ENCODE measurements at places on chromosomes 1 and 21.
A peak's percentile ranks its signal among the peaks of the same experiment; 100 is the strongest.

DNA sequence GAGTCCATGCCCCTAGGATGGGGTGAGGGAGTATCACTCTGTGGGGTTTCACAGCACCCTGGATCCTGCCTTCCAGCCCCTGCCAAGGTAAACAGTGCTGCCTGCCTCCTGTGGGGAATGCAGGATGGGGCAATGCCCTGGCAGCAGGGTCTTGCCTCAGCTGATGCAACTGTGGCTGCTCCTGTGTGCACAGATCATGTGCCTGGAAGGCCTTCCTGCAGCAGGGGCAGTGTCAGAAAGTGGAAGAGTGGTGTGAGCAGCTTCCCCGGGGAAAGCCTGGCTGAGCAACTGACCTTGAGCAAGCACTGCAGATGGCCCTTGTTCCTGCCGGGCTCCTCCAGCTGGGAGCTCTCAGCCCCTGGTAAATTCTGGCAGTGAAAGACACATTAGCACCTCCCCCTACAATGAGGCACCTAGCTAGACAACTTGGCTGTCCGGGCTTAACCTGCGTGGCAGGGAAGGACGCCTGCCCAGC, 9.9 kb downstream of the TOR3A start:
- no peak for DNase-seq

- peak; percentile 4 for DNase-seq
Observed at GRCh38 chr1:167722152-167722869, 529 bp downstream of the MPZL1 start.

DNA sequence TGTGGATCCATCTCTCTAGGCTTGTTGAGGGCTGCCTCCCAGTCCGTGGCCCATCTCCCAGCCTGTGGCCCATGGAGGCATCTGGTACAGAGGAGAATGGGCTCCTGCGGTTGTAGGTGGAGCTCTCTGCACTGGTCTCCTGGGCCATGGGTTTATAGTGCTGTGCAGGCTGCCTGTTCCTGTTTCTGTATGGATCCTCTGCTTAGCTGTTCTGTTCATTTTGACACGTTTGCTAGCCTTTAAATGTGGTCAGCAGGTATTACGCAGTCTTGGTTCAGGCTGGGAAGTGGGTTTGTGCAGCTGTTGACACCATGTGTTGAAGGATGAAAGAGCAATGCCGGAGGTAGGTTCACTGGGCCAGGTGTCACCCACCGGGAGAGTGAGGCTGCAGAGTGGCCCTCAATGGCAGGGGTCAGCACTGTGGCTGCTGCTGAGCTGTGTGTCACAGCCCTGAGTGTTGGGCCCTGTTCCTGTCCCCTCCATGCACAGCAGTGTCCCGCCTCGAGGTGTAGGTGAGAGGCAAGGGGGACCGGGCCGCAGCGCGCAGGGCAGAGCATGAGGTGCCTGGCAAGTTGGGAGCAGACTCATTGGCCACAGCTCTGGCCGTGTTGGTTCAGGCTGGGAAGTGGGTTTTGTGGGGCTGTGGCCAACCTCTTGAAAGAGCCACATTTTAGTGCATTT, 39.0 kb downstream of the SNAP47 start:
- no peak for DNase-seq

DNA sequence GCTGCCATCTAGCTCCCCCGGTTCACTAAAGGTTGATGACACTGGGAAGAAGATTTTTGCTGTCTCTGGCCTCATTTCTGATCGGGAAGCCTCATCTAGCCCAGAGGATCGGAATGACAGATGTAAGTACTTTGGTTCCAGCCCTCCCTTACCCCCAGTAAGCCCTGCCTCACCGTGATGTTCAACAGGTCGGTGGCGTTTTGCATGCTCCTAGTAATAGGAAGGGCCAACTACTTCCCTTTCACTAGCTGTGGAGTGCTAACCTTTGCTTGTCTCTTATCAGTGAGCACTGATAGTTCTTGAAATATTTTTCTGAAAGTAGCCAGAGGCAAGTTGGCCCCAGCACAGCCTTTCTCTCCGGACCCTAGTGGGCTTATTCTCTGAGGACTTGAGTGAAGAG, 7.5 kb downstream of the RNF220 start:
- no peak for DNase-seq

GRCh38 chr1:171699531-171699930, 42.3 kb downstream of the VAMP4 start:
- DNase-seq, result no peak

DNA sequence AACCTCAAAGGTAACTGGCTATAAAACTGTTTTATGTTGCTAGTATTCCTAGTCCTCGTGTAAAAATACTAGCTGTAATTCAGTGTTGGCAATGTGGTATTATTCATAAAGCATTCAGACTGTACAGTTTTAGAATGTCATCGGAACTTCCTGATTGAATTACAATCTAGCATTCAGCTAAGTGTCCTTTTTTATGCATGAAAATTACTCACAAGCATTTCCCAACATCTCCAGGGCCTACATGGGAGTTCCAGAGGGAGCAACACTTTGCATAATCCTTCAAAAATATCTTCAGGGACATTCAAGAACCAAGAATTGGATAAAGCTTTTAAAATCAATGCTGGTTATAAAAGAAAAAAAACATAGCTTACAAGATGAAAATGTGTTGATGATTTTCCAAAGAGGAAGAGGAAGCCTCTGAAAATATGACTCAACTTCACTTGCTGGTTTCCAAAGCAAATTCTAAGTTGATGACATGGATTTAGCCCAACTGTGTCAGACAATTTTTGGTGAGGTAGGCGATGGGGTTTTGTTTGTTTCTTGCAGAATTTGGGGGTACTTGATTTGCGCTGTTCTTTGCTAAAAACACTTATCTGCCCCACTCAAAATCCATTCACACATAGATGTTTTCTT, 137.8 kb downstream of the SLC44A5 start:
- no peak for DNase-seq

DNA sequence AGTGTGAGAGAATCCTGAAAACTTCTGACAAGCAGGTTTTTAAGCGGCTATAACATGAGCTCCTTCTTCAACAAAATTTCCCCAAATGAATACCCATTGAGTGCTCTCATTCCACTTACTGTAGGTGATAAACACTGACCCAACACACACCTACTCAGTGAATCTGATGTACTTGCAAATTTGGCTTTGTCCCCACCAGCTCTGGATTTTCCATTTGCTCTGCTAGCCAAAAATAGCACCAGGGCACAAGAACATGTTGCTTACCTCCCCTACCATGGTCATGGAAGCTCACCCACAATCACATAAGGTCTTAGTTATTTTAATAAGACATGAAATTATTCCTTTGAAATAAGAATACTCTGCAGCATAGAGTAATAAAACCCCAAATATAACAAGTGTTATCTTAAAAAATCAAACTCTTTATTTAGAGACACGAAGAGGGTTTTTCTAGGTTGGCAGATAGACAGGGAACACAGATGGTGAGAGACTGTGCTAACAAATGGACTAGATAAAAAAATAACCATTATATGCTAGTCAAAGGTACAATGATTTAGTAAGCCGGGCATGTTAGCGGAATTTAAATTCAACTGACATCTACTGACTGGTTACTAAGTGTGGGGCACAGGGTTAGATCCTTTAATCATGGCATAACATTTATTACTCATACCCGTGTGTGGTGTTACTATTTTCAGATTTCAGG, 291.9 kb downstream of the KCNH1 start:
- no peak for DNase-seq

DNA sequence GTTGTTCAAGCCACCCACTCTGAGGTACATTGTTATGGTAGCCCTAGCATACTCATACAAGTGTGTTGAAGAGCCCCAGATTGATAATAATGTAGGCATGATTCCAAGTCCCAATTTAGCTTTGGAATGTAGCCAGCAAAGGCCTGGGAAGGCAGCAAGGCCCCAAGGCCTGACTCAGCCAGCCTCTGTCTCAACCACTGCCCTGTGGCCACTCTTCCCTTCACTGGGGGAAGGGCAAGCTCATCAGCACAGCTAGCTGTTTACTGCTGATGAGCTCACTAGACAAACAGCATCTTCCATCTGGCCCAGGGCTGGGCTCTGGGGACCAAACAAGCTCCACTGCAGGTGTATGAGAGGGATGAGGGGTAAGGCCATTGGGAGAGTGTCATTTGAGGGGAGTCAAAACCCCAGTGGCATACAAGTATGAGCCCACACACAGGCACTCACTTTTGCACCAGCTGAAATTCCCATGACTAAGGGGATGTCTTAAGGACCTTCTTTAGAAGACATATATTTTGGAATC, 2.2 kb upstream of the IRF6 start:
- DNase-seq, result no peak

GRCh38 chr1:201912832-201913231, 24.1 kb downstream of the SHISA4 start:
- no peak for DNase-seq

DNA sequence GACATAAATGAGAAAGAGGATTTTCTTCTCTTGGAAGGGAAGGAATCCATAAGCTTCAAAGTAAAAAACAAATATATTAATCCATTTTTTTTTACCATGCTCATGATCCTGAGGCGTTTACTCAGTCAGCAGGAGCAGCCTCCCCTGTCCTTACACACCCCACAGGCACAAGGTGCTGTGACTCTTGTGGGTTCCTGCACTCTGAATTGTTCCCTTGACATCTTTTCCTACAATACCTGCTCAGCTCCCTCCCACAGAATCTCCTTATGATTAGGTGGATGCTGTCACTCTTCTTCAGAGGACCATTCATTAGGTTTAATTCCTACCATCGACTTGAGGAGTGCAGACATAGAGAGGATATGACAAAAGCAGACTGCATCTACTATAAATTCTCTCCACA, 10.1 kb upstream of the PSRC1 start:
- DNase-seq, result no peak

DNA sequence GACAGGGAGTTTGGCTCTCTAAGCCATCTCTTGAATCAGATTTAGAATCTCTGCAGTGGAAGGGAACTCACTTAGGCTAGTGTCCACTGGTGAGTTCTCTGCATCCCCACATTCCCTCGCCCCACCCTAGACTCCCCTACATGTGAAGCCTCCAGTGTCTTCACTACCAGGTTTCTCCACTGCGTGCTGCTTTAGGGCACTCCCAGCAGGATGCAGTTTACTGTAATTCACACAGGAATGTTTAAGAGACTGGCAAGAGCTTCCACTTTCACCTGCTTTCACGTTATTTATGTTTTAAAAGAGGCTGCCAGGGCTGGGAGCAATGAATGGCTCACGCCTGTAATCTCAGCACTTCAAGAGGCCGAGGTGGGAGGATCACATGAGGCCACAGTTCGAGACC, 60.2 kb downstream of the KAZN start:
- DNase-seq, result no peak

DNA sequence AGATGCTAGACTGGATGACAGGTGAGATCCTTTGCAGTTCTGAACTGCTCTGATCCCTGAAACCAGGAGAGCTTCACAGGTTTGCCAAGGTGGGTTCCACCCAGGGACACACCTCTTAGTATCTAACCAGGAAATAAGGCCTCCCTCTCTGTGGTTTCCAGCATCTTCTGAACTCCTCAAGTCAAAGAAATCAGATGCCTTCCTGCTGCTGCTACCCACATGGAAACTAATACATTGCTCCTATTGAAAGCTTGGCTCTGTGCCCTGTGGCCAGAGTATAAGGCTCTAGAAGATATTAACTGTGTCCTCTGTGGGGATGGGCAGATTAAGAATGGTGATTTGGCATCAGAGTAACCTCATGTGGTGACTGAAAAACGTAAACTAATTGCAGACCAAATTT, 75.0 kb upstream of the MRPS6 start:
- no peak for DNase-seq

GRCh38 chr1:51575406-51576084, 41.3 kb upstream of the OSBPL9 start:
- DNase-seq, result no peak

DNA sequence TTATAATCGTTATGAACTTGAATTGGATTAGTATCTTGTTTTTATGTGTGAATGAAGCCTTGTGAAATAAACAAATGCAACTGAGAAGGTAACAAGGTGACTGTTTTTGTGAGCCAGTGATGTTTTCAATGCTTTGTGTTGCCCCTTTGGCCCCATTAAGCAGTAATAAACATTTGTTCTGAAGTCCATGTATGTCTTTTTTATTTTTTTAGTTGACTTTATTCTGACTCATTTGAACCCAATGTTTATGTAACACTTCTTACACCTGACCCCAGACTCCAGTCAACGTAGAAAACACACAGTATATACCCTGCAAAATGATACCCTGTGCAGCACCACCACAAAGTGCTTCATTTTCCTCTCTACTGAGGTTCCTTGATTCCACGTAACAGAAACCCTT, 4.6 kb upstream of the CACYBP start:
- DNase-seq, result no peak

GRCh38 chr1:61120246-61120840, 38.0 kb downstream of the NFIA start:
- no peak for DNase-seq

GRCh38 chr1:923131-923990, at the start of gene SAMD11:
Gene SAMD11, plus strand, starts transcription at chr1:923923. Its CDS starts 509 bp downstream, at chr1:924432.
- peak; percentile 63 for DNase-seq

- DNase-seq, result no peak
Observed at GRCh38 chr1:216890871-216891270, 167.6 kb upstream of the ESRRG start.

DNA sequence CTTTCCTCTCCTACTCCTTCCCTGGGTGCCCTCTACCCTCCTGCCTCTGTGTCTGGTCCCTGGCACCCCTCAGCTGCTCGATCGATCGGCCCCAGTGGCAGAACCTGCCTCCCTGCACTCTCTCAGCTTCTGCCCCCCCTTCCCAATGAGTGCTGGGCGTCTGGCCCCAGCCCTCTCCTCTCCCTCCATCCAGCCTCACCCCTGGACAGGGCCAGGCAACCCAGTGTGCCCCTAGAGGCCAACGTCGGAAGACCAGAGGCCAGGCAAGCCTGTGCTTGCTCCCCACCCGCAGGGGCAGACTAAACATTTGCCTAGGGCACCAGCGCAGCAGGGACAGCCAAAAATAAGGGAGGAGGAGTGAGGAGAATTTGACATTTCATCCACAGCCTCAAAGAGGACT, 43.5 kb downstream of the LGR6 start:
- no peak for DNase-seq

Data from activated T-cell treated with anti-CD3 and anti-CD28 coated beads for 1 hour (primary cell).